ENCODE measurements at places on chromosomes 13 and 19. TPM values are rescaled to one million over a fixed set of nuclear protein-coding genes. Genes with fewer than 3 reads are reported as not detected.

Gene FOSB
- total RNA-seq = 1.6 TPM

Gene ZNF17
- total RNA-seq = 9.9 TPM

Gene FOXA3
- not detected for total RNA-seq

Gene MEX3D
- 8.4 TPM for total RNA-seq

Gene TNFSF11
- total RNA-seq = 0.10 TPM

Gene GARIN5B
- total RNA-seq = not detected

Gene SIGLEC10
- not detected for total RNA-seq

Gene TEX101
- not detected for total RNA-seq

Gene KLK10
- total RNA-seq = not detected

Gene MCF2L
- 7.2 TPM for total RNA-seq

Gene PLK5
- not detected for total RNA-seq

DNA sequence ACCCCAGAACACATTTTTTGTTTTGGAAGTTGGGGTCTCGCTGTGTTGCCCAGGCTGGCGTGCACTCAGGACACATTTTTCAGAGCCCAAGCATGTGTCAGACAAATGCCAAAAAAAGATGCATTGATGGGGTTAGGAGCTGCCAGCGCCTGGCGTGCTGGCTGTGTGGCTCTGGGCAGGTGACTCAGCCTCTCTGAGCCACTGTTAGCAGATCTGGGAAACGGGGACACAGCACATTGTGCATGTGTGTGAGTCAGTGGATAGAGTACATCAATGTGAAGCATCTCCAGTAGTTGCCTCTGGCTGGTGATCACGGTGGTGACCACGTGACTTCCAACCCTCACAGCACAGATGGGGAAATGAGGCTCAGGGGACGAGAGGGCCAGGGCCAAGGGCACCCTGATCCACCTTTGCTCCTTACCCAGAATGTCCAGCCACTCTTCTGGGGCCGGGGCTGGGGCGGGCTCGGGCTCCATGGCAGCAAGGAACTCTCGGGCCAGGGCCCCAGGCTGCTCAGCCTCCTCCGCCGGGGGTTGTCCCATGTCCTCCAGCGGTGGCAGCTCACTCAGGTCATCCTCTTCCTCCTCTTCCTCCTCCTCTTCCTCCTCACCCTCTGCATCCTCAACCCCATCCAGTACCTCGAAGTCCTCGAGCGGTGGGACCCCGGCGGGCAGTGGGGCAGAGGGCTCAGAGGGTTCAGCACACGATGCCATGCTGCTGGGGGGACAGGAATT is 1.9 kb downstream of the FKBP8 start:
- peak; percentile 52 for DNase-seq

GRCh38 chr13:103101901-103102300 is 35.7 kb upstream of the SLC10A2 start:
- no peak for DNase-seq

DNA sequence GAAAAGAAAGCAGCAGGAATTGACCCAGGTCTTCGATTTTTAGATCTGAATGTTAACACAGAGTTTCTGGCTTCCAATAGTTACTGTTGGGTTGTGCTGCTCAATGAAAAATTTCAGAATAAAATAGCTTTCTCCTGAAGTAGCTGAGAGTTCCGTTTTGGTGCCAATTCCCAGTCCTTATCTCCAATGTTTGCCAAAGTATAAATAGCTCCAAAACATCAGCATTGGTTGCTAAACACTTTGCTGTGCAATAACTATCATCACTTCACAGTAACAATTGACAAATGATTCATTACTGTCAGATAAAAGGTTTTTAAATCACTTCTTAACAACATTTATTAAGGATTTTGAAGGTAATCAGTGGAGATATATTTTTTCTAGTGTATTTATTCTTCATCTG is 446.0 kb downstream of the PCDH20 start:
- no peak for DNase-seq

DNA sequence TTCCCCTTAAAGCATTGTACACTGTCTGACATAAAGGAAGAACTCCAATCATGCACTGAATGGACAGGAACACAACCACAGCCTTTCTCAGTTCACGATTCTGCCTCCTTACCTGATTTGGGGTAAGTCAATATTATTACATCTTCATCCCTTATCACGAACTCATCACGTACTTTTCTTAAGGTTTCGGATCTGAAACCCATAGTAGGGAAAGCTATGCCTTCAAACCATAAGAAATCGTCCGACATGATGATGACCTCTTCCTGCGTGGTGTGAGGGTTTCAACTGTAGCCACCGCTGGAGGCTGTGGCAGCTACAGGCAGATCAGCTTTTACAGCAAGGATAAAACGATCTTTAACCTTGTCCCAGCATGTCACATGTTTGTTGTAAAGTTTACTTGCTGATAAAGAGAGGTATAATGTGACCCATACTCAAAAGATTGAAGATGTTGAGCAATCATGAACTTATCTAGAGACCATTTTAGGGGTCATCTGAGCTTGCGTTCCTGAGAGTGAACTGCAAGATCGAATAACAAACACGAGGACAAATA is at the start of gene SULT2A1:
Gene SULT2A1 (minus strand): TSS at position 306 of the 550 bp plus-strand sequence. CDS start 58 bp downstream, at position 248.
- DNase-seq = no peak

DNA sequence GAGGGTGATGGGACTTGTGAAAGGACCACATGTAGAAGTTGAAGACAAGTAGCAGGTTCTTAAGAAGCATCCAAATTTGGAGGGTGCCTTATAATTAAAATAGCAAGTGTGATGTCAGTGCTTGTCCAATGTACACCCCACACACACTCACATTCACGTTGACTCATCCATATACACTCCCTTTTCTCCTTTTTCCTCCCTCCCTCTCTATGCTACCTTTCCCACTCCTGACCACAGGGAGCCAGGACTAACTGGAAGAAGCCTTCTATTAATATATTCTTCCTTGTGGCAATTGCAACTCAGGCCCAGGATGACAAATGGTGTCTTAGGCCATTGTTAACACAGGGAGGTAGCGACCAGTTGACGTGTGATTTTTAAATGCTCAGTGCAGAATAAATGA is 16.3 kb upstream of the GPR183 start:
- peak; percentile 65 for DNase-seq

GRCh38 chr13:25971047-25971446 is 80.8 kb downstream of the SHISA2 start:
- DNase-seq = no peak

- peak; percentile 43 for DNase-seq
These were observed 74.6 kb downstream of the GNG7 start for GRCh38 chr19:2627855-2628254.

GRCh38 chr13:37485756-37486155 is 112.8 kb downstream of the POSTN start:
- DNase-seq = peak; percentile 14

DNA sequence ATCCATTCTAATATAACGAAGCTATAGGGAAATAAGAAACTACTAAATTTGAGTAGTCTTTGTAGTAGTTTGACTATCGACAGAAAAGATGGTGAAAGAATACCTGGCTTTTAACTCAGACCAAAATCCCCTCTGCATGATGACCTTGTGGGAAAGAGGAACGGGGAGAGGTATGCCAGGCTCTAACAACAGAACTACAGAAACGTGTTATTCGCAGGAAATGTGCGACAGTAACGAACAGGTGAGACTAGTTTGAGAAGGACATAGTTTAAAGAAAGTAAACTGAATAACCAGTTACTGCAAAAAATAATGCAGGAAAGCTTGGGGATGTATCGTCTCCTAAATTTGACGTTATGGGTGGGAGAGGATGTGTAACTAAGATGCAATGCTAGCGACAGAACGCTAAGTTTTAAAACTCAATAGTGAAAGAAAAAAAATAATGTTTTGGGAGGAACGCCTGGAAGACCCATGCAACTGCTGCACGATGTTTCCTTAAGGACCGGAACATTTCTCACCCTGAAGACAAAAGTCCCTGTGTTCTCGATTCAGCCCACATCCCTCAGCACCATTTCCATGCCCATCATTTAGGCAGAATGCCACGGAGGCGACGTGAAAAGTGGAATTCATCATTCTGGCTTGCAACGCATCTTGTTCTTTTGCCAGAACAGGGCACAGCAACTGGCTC is 1.6 kb upstream of the RAP2A start:
- DNase-seq = no peak

DNA sequence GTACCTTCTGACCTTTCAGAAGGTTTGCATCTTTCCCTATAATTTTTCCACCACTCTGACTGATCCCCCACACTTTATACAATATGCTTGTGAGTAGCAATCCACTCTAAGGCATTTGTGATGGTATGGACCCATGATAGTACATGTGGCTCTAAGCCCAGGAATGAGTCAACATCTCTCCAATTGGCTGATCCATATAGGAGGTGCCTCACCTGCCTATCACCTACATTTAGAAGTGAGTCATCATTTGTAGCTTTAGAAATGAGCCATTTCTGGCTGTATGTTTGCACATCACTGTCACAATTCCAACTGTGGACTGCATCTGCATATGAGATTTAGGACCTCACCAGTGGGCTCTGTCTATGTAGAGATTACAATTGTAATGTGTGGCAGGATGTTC is 133.1 kb upstream of the ZNF91 start:
- peak; percentile 33 for DNase-seq

GRCh38 chr13:111610081-111610480 is 289.6 kb downstream of the TEX29 start:
- DNase-seq = no peak

GRCh38 chr19:12953799-12954611 is 3.0 kb downstream of the GADD45GIP1 start:
- DNase-seq = no peak
